SK-N-SH (cell line): ENCODE measurements at places on chromosomes 11 and 22.

- DNase-seq, result no peak
These were observed 259.4 kb downstream of the SWAP70 start for GRCh38 chr11:9923280-9923679.

- no peak for DNase-seq
These were observed 45.1 kb upstream of the TSPAN18 start for GRCh38 chr11:44681698-44682097.

DNA sequence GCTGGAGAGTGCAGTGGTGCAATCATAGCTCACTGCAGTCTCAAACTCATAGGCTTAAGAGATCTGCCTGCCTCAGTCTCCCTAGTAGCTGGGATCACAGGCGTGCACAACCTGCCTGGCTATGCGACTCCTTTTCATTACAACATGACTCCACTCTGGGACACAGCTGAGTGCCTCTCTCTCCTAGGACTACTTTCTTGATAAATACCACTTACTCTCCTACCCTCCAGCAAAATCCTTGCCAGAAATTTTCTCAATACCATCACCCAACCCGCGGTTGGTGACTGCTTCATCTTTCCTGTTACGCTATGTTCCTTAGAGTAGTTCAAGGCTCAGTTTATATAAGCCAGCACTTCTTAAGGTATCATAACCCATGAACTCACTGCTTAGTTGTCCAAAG is 26.9 kb downstream of the ARFGAP3 start:
- DNase-seq, result no peak

- no peak for DNase-seq
These were observed 23.2 kb downstream of the ARHGAP1 start for GRCh38 chr11:46677169-46677568.

- DNase-seq, result no peak
These were observed 10.6 kb downstream of the TENM4 start for GRCh38 chr11:79430280-79430679.

GRCh38 chr22:36649066-36649465 is 54.5 kb downstream of the CACNG2 start:
- no peak for DNase-seq

- DNase-seq, result peak; percentile 89
These were observed 11.8 kb downstream of the TIGD3 start for GRCh38 chr11:65366340-65366773.

DNA sequence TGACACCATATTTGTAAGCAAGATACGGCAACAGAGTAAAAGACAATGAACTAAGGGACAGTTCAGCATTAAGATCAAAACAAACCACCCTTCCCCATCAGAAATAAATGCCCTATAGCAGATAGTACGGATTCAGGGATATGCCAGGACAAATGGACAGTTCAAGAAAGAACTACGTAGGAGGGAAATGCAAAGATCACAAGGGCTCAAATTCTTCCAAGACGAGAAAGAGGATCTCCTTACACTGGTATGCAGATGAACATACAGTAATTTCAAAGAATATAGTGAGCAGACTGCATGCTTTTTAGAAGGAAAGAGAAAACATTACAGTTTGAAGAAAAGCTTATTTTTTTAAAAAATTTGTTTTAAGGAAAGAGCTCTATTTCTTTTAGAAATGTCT is 124.7 kb upstream of the APOA1 start:
- no peak for DNase-seq

- peak; percentile 33 for DNase-seq
These were observed 8.1 kb downstream of the MOGAT2 start for GRCh38 chr11:75725547-75726320.
